Natural killer cell (primary cell): ENCODE measurements at places on chromosomes 5 and 9. TPM values are rescaled to one million over a fixed set of nuclear protein-coding genes. Genes with fewer than 3 reads are reported as not detected.

GRCh38 chr9:113695901-113696300 is 180.2 kb upstream of the ZNF618 start:
- DNase-seq: no peak

LRRC70 gene
- 17.6 TPM for total RNA-seq

- no peak for DNase-seq
Observed at GRCh38 chr5:61327760-61328753, 4.0 kb upstream of the ZSWIM6 start.

DNA sequence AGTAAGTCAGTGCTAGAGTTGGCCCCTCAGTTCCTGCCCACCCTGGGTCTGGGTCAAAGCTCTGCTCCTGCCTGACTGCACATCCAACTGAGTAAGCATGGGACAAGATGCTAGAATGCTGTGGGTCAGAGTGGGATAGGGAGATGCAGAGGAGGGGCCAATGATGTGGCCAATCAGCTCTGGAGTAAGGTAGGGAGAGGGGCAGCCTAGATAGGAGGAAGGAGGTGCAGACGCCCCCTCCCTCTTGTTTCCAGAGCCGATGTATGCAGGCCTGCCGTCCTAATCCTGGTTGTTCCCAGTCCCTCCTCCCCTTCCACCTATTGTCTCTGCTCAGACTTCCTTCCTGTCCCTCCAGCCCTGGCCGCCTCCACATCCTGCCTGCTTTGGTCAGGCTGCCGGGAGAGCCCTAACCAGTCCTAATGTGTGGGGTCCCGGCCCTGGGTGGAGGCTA is 1.3 kb downstream of the ARAP3 start:
- DNase-seq: no peak

GRCh38 chr5:179152941-179153340 is 92.8 kb downstream of the ZNF354C start:
- no peak for DNase-seq

DNA sequence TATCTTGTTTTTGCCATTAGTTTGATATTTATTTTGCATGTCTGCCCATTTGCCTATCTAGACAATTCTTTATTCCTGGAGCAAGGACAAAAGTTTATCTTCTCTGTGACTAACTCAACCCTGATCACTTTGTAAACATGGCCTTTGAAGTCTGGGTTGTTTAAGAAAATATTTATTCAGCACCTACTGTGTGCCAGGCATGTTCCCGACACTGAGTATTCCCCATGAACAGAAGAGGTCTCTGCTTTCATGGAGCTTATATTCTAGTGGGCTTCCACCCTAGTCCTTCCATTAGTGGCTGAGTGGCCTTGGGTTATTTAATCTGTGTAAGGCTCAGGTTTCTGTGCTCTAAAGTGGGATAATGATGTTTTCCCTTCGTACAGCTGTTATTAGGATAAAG is 49.7 kb downstream of the SEMA6A start:
- no peak for DNase-seq
